Mesenchymal stem cell (in vitro differentiated cells and primary cell): ENCODE measurements at places on chromosomes 7 and 10.

DNA sequence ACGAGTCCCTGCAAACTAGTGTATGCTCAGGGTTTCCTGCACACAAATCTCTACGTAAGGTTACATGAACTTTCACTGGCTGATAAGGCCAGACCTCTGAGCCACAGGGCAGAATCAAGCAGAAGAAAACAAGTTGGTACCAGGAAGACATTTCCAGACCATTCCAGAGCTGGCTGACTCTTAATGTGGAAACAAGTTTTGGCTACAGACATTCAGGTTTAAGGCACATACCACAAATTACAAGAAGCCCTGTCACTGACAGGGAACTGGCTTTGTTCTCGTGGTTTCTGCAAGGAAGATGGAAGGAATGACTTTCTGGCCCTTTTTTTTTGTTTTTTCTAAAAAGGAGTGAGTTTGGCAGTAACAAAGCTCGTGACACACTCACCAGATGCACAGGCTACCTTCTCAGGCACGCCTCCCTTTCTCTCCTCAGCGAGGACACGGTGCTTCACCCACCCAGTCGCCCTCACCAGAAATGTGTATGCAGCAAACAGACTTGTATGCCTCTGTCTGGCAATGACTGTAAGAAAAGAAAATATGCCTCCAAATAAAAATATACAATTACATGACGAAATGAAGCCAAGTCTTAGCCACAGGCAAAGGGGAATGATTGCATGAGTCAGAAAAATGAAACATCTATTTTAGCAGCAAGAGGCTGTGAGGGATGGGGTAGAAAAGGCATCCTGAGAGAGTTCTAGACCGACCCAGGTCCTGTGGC lies 22.6 kb downstream of the PLAC9 start:
- H3K4me1 ChIP-seq: peaks cover 34% of the 10 kb centered on the region
- H3K27me3 ChIP-seq: no peaks in the 10 kb centered on the region
- peak overlapping the region; percentile 65 for H3K27ac ChIP-seq
- H3K36me3 ChIP-seq: peaks cover 90% of the 10 kb centered on the region
- DNase-seq: peak; percentile 76

DNA sequence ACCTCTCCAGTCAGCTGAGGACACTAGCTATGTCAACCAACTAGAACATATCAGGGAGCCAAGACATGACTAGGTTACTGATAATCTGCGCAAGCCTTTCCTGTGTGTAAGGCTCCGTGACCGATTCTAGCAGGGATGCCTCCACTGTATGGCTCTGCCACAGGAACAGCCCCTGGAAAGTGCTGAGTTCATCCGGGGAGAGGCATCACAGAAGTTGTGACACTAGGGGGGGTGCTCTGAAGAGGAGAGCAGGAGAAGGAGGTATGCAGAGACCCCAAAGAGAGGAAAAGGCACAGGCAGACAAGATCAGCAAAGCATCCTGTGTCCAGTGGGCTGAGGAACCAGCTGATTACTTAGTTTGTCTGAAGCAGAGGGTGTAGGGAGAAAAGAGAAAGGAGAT lies 13.5 kb downstream of the UPP1 start:
- H3K36me3 ChIP-seq: peaks cover 90% of the 10 kb centered on the region
- H3K27me3 ChIP-seq: no peaks in the 10 kb centered on the region
- DNase-seq: no peak
- H3K27ac ChIP-seq: no peak overlapping the region

- H3K27me3 ChIP-seq: no peaks in the 10 kb centered on the region
- H3K27ac ChIP-seq: no peak overlapping the region
- no peaks in the 10 kb centered on the region for H3K36me3 ChIP-seq
- no peaks in the 10 kb centered on the region for H3K4me1 ChIP-seq
Measured at GRCh38 chr10:17737027-17737965, 14.7 kb upstream of the TMEM236 start.

- H3K27me3 ChIP-seq: no peaks in the 10 kb centered on the region
- H3K4me1 ChIP-seq: peaks cover 6% of the 10 kb centered on the region
- H3K36me3 ChIP-seq: peaks cover 9% of the 10 kb centered on the region
Measured at GRCh38 chr10:104253606-104254410, 884 bp upstream of the GSTO1 start.

GRCh38 chr7:137820677-137821420 lies 25.9 kb downstream of the DGKI start:
- DNase-seq: peak; percentile 12
- no peaks in the 10 kb centered on the region for H3K27me3 ChIP-seq

DNA sequence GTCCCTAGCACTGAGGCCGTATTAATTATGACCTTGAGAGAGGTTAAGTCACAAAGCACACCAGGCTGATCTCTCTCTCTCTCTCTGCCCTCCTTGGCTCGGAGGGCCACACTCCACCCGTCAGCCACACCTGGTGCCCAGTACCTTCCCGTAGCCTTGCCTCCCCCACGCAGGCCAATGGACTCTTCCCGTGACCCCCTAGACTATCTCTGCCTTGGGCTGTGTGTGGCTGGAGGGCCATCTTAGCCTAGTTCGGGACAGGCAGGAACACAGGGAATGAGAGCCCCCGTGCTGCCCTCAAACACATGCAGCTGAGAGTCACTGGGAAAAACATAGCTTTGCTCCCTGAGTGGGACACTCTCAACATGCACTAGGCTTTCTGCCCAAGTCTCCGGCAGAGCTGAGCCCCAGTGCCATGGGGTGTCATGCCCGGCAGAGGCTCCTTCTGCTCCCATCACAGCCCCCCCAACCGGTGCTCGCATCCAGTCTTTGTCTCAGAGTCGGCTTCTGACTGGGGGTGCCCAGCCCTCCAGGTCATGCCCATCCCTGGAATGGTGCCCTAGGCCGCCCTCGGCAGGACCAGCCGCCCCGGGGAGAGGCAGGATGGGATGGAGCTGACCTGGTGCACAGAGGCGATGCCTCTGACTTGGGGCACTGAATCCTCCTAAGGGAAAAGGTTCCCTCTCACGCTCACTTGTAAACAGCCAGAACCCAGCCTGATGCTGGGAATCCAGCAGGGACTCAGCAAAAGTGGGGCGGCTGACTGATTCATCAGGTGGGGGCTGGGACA lies 63.0 kb downstream of the TCERG1L start:
- peaks cover 6% of the 10 kb centered on the region for H3K27me3 ChIP-seq
- DNase-seq: no peak
- no peaks in the 10 kb centered on the region for H3K4me1 ChIP-seq
- no peak overlapping the region for H3K27ac ChIP-seq

- no peak for DNase-seq
- H3K27me3 ChIP-seq: no peaks in the 10 kb centered on the region
- no peak overlapping the region for H3K4me3 ChIP-seq
Measured at GRCh38 chr10:133461841-133462240, 8.1 kb downstream of the SCART1 start.

- no peaks in the 10 kb centered on the region for H3K36me3 ChIP-seq
- peak; percentile 25 for DNase-seq
- peak overlapping the region; percentile 89 for H3K27ac ChIP-seq
- H3K4me1 ChIP-seq: peaks cover 18% of the 10 kb centered on the region
Measured at GRCh38 chr10:117462424-117462792, 80.1 kb upstream of the EMX2 start.

- DNase-seq: no peak
- H3K36me3 ChIP-seq: no peaks in the 10 kb centered on the region
- H3K4me3 ChIP-seq: no peak overlapping the region
- H3K27me3 ChIP-seq: peaks cover 2% of the 10 kb centered on the region
- H3K27ac ChIP-seq: no peak overlapping the region
- peaks cover 11% of the 10 kb centered on the region for H3K4me1 ChIP-seq
Measured at GRCh38 chr7:36741866-36742265, 17.6 kb upstream of the AOAH start.

DNA sequence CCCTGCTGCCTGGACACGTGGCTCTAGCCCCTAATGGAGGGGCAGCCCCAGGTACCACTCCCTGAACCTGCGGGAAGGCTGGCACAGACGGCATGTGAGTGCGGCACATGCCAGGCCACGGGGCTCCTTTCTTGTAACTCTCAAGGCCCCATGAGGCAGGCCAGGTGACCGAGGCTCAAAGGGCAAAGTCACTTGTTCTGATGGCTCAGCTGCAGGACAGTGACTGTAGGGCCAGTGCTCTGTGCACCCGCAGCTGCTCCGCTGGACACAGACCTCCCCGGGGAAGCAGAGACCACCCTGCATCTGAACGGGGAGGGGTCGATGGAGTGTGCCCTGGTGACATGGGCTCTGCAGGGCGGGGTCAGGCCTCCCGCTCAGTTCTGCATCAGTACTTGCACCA lies 55.3 kb downstream of the PTPRE start:
- H3K27ac ChIP-seq: no peak overlapping the region
- no peak overlapping the region for H3K4me3 ChIP-seq
- H3K27me3 ChIP-seq: no peaks in the 10 kb centered on the region
- no peaks in the 10 kb centered on the region for H3K4me1 ChIP-seq

GRCh38 chr10:84196083-84196482 lies 1.7 kb downstream of the CDHR1 start:
- peaks cover 21% of the 10 kb centered on the region for H3K4me1 ChIP-seq
- no peak for DNase-seq
- peaks cover 90% of the 10 kb centered on the region for H3K27me3 ChIP-seq
- no peak overlapping the region for H3K4me3 ChIP-seq

DNA sequence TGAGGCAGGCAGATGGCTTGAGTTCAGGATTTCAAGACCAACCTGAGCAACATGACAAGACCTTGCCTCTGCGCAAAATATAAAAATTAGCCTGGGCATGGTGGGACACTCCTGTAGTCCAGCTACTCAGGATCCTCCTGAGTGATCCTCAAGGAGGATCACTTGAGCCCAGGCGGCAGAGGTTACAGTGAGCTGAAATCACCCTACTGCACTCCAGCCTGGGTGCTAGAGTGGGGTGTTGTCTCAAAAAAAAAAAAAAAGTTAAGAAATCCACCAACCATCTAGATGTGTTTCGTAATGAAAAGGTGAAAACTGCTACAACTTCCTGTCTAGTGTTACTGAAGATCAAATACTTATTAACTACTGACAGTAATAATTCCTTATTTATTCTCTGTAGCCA lies 8.1 kb downstream of the GLCCI1 start:
- H3K27ac ChIP-seq: no peak overlapping the region
- no peak for DNase-seq
- H3K4me1 ChIP-seq: peaks cover 2% of the 10 kb centered on the region
- no peak overlapping the region for H3K4me3 ChIP-seq
- H3K36me3 ChIP-seq: no peaks in the 10 kb centered on the region

GRCh38 chr10:4167216-4167615 lies 382.2 kb upstream of the KLF6 start:
- H3K27ac ChIP-seq: no peak overlapping the region
- no peaks in the 10 kb centered on the region for H3K27me3 ChIP-seq
- no peak for DNase-seq
- H3K4me3 ChIP-seq: no peak overlapping the region
- H3K36me3 ChIP-seq: no peaks in the 10 kb centered on the region

GRCh38 chr10:116311706-116312490 lies 12.3 kb upstream of the CCDC172 start:
- H3K27me3 ChIP-seq: no peaks in the 10 kb centered on the region
- H3K4me3 ChIP-seq: no peak overlapping the region
- no peaks in the 10 kb centered on the region for H3K36me3 ChIP-seq
- no peaks in the 10 kb centered on the region for H3K4me1 ChIP-seq
- DNase-seq: no peak

DNA sequence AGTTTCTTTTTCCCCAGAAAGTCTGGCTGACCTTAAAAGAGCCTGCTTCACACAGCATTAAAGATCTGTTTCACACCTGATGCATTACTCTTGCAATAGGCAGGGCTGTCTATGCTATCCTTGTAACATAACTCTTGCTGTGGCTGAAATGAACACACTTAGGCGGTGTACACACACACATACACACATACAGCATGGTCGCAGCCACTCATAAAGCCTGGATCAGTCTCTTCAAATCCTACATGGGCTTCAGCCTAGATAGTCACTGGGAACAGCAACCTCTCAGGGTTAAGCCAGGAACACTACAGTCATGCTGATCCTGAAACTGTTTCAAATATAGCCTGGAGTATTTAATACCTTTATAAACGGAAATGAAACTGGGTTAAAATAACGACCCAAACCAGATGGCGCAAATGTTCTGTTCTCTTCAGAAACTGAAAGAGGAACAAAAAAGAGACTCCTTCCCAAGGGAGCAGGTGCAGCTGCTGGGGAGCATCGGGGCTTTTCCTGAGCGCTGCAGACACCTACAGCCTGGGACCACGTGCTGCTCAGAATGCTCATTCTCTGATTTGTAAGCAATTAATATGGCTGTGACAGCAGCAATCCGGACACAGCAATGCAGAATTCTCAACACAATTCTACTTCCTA lies 61.0 kb upstream of the SFMBT2 start:
- no peak overlapping the region for H3K27ac ChIP-seq
- no peak overlapping the region for H3K4me3 ChIP-seq
- no peaks in the 10 kb centered on the region for H3K36me3 ChIP-seq
- H3K27me3 ChIP-seq: no peaks in the 10 kb centered on the region
- no peaks in the 10 kb centered on the region for H3K4me1 ChIP-seq

GRCh38 chr10:20768843-20769242 lies 128.3 kb downstream of the NEBL start:
- H3K27me3 ChIP-seq: no peaks in the 10 kb centered on the region
- H3K36me3 ChIP-seq: no peaks in the 10 kb centered on the region
- peak; percentile 50 for DNase-seq
- H3K4me3 ChIP-seq: no peak overlapping the region
- H3K4me1 ChIP-seq: no peaks in the 10 kb centered on the region

GRCh38 chr10:76723844-76724243 lies 913.8 kb downstream of the KCNMA1 start:
- H3K27me3 ChIP-seq: no peaks in the 10 kb centered on the region
- no peak overlapping the region for H3K27ac ChIP-seq
- no peak for DNase-seq
- no peak overlapping the region for H3K4me3 ChIP-seq
- H3K36me3 ChIP-seq: no peaks in the 10 kb centered on the region

GRCh38 chr7:158865462-158865922 lies 9.1 kb downstream of the DYNC2I1 start:
- H3K36me3 ChIP-seq: no peaks in the 10 kb centered on the region
- H3K27ac ChIP-seq: no peak overlapping the region
- peak; percentile 53 for DNase-seq
- no peak overlapping the region for H3K4me3 ChIP-seq
- peaks cover 11% of the 10 kb centered on the region for H3K4me1 ChIP-seq

DNA sequence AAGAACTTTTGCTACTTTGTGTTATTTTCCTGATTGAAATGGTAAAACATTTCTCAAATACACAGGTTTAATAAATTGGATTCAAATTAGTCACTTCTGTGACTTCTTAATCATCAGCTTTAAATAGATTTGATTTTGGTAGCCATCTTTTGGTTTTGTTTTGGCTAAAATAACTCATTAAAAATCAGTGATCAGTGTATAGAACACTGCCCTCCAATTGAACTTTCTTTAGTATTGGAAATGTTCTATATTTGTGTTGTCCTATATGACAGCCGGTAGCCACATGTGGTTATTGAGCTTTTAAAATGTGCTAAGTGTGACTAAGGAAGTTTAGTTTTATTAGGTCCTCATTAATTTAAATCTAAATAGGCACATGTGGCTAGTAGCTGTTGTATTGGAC lies 50.4 kb downstream of the GLCCI1 start:
- DNase-seq: no peak
- peaks cover 3% of the 10 kb centered on the region for H3K36me3 ChIP-seq
- H3K27me3 ChIP-seq: no peaks in the 10 kb centered on the region
- no peak overlapping the region for H3K27ac ChIP-seq
- no peaks in the 10 kb centered on the region for H3K4me1 ChIP-seq
